MV-4-11 (cell line): ENCODE measurements at places on chromosomes 5 and 9.

GRCh38 chr5:6158974-6159831 lies 219.1 kb downstream of the MED10 start:
- DNase-seq = no peak

- DNase-seq = no peak
These were observed 143.7 kb downstream of the SYK start for GRCh38 chr9:90945336-90945735.

DNA sequence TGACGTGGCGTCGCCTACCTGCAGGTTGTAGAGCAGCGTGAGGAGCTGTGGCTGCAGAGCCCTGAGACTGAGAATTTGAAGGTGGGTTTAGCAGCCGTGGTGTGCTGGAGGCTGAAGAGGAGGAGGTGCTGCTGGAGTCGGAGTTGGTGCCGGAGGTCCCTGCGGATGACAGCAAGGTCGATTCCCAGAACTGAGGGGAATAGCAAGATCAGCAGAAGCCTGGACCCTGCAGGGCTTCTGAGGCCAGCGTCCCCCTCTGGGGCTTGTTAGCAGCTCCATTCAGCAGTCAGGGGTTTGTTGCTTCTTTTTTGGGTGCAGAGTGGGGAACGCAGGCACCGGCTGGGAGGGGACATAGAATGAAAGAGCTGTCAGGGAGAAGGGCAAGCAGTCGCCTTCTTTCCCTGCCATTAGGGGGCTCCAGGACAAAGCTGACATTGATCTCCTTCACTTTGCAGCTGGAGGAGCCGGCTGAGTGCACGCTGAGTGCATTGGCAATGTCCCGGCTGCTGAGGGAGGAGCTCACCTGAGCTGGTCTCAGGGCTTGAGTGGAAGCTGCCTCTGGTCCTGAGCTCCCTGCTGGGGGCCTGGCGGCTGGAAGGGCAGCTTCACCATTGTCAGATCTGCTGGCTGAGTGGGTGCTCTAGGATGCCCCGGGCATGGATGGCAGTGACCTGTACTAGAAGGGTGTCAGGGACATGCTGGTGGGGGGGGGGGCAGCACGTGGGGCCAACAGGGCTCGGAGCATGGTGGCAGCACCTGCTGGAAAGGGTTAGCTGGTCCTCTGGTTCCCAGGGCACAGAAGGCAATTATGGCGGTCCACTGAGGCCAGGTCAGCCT lies 20.8 kb downstream of the OBP2B start:
- DNase-seq = peak; percentile 11

- no peak for DNase-seq
These were observed 558.4 kb downstream of the BNC2 start for GRCh38 chr9:16312116-16312515.

DNA sequence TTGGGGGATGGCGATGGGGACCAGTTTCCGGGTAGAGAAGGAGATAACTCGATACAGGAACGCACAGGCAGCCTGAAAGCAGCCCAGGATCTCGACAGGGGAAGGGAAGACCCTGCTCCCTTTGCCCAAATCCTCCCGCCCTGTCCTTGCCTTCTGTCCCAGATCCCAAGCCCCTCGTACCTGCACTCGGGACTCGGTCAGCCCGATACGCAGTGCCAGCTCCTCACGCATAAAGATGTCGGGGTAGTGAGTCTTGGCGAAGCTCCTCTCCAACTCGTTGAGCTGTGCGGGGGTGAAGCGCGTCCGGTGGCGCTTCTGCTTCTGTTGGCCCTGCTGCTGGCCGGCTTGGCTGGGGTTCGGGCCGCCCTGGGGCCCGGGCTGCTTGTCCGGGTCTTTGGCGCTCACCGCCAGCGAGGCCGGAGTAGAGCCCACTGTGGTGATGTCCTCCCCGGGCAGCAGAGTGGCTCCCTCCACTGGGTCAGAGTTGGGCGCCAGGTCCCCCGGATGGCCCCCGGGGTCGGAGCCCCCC lies 1.8 kb downstream of the OTP start:
- no peak for DNase-seq

DNA sequence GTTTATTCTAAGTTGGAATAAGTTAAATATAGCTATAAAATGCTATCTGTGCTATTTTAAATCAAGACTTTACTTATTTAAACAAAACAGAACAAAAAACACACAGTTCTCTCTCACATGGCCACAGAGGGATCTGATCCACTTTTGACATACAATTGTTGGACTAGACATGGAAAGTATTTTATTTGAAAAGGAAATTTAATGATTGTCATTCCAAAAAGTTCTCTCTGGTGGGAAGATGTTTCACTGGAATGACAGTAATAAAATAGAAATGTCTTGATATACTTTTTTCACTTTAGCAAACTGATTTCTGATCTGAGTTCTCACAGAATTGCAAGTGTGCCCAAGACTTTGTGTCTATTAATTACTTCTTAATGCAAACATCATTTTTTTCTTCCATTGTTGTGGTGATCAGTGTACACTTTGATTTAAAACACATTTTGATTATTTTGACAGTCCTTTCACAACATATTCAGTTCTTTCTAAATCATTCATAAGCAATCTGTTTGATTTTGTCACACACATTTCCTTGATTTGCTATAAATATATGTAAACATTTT lies 30.1 kb upstream of the MINAR2 start:
- DNase-seq = no peak

- DNase-seq = no peak
These were observed 11.3 kb downstream of the MYOZ3 start for GRCh38 chr5:150672237-150672883.

DNA sequence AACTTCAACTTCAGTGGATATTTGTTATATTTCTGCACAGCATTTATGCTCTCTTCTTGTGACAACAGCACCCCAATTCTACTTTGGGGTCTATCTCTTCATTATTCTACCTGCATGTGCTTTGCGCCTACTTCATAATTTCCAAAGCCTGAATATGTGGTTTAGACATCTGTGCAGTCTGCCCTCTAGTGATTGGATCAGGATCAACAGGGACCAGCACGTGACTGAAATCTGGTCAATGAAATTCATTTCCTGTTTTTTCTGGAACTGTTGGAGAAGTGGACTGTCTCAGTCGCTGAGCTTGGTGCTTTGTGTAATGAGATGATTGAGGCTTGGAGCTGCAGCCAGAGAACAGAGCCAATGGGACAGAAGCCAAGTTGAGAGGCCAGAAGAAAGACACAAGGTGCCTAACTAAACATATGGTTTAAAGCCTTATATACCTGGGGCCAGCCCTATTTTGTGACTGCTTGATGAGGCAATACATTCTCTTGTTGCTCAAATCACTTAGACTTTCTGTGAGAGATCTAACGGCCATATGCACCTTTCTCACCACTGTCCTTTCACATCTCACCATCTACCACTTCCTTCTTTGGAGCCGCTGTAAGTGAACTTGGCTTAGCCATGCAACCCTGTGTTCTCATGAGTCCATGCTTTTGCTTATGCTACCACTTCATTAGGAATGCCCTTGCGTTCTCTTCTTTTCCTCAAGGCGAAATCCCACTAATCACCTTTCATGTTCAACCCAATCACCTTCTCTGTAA lies 68.8 kb upstream of the PPP2R2B start:
- DNase-seq = peak; percentile 63

DNA sequence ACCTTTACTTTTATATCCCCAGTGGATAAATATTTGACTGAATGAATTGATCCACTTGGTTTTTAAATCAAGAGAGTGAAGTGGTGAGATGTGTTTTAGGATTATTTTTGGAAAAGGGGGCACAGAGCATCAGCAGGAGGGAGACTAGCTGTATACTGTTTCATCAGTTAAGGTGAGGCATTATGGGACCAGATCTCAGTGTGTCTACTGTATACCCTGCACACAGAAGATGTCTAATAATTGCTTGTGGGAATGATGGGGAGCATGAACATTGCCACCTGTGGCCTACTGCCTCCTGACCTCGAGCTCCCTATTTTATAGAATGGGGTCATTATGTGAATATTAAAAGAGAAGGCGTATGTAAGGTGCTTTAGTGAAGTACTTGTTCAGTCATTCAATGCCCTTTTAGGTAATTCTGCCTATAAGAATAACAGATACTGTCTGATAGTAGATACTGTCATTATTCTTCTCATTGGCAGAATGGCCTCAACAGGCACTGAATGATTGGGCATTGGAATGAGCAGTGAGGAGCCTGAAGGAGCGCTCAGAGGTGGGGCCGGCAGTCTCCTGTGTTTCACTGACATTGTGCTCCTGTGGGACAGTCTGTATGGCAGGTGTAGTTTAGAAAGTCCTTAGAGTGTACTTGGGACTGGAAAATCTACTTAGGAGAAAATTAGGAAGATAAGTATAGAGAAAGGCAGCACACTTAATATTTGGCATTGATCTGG lies 47.4 kb upstream of the FAM120AOS start:
- no peak for DNase-seq

- peak; percentile 99 for DNase-seq
These were observed 56.1 kb downstream of the MEF2C start for GRCh38 chr5:88826646-88827585.

- peak; percentile 70 for DNase-seq
These were observed 875 bp downstream of the TPM2 start for GRCh38 chr9:35688558-35689541.

- no peak for DNase-seq
These were observed 2.3 kb downstream of the UHRF2 start for GRCh38 chr9:6415266-6415665.

- no peak for DNase-seq
These were observed 69.1 kb upstream of the TJP2 start for GRCh38 chr9:69104830-69105527.

DNA sequence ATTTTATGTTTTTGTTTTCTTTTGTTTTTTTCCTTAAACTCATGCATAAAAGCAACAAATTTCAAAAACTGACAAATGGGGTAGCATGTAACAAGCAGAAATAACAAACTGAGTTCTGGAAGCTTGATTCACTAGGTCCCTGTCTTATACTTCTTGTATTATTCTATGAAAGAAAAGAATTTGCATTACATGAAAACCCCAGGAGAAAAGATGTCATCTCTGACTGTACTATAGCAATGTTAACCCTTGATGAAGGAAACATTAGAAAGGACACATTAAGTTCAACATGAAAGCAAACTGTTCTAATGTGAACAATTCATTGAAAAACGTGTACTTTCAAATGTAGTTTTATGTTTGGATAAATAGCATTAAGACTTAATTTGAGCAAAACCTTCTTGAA lies 9.2 kb downstream of the RAB14 start:
- no peak for DNase-seq

- DNase-seq = no peak
These were observed 1.6 kb upstream of the PHYKPL start for GRCh38 chr5:178234121-178234749.

GRCh38 chr5:92580814-92581213 lies 1000.2 kb downstream of the NR2F1-AS1 start:
- DNase-seq = no peak

GRCh38 chr9:32723789-32724325 lies 59.5 kb upstream of the TMEM215 start:
- no peak for DNase-seq

DNA sequence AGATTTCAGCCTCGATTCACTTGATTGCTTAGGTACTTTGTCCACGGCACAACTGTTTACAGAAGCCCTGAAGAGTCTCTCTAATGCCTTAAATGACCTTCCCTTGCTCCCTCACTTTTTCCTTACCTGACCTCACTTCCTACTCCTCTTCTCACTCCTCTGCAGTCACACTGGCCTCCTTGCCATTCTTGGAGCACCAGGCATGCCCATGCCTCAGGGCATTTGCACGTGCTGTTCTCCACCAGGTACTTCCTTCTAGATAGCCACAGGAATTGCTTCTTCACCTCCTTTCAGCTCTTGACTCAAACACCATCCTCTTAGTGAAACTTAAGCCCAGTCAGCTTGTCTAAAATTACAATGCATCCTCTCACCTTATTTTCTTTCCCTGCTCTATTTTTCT lies 52.4 kb upstream of the TRAF1 start:
- DNase-seq = no peak

DNA sequence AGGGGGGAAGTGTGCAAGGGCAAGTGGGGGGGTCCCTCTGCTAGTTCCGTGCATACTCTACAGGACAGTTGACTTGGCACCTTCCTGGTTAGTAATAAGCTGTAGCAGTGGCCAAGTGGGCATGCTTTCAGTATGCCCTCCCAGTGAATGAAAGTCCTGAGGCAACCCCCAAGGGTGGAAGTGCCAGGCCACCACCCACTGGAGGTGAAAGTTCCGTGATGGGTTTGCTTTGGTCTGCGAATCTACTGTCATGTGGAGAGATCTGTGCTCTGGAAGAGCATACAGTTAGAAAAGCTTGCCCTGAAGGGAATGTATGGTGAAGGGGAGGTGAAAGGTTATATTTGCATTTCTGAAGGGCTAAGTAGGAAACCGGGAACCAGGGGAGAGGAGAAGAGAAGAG lies 10.3 kb downstream of the FXN start:
- DNase-seq = no peak

DNA sequence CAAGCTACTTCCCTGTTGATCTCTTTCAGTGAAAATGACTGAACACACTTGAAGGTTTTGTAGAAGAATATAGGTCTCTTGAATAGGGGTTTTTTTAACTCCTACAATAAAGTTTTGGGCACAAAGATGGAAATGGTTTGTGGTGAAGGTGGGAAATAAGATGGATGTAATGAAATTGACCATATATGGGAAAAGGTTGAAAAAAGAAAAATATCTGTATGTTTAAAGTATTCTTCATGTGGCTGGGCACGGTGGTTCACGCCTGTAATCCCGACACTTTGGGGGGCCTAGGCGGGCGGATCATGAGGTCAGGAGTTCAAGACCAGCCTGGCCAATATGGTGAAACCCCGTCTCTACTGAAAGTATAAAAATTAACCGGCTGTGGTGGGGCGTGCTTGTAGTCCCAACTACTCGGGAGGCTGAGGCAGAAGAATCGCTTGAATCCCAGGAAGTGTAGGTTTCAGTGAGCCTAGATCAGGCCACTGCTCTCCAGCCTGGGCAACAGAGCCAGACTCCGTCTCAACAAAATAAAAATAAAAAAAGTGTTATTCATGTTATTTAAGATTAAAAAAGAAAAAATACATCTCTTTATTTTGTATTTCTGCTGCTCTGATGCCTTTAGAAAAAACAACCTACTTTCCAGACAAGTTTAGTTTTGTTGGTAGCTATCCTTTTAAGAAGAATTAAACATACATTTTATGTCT lies 2.2 kb downstream of the RBM27 start:
- no peak for DNase-seq

DNA sequence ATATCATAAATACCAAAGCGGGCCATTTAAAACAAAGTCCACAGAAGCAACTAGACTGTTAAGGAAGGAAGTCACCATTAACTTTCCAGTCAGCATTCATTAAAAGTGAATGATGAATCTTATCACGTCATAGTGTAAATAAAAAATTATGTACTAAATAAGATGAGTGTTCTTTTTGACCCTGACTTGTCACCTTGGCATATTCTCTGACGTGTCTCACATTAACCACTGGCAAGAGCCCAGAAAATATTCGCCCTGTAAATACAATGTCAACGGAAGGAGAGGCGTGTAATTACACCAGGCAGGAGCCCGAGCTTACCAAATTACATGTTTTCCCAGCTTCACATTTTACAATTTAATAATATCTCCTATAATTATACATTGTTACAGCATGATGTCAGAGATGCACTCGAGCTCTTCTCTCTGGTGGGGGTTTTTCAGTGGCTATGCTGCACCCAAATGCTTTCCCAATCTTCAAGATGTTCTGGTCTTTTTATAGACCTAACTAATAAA lies 29.3 kb upstream of the UBE2QL1 start:
- no peak for DNase-seq
